ENCODE measurements at places on chromosomes 13 and 19.

DNA sequence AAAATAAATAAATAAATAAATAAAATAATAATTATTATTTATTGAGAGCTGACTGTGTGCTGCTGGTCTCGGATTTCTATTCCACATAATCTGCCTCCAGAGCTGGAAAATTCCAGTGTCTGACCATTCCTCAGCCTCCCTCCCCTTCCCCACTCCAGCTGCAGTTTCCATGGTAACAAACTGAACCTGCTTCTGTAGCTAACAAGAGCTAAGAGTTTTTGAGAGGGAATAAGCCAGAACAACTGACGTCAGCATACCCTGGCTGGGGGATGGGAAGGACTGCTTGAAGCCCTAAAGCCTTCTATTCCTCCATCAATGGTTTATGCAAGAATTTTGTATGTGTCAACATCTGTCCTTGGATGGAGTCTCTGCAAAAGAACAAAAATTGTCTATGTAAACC, 26.0 kb upstream of the PEG3 start:
- DNase-seq = no peak

- no peak for DNase-seq
These were observed 22.8 kb downstream of the ELAVL1 start for GRCh38 chr19:7982651-7983099.

DNA sequence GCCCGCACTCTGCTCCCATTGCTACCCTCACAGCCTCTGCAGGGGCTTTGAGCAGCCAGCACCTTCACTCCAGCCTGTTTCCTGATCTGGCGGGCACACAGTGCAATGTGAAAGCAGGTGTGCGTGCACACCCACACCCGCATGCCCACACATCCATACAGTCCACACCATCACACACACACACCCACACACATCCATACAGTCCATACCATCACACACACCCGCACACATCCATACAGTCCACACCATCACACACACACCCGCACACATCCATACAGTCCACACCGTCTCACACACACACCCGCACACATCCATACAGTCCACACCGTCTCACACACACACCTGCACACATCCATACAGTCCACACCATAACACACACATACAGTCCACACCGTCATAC, 28.0 kb downstream of the PIAS4 start:
- DNase-seq = no peak

- DNase-seq = no peak
These were observed 16.5 kb upstream of the ERCC1 start for GRCh38 chr19:45440259-45440638.

DNA sequence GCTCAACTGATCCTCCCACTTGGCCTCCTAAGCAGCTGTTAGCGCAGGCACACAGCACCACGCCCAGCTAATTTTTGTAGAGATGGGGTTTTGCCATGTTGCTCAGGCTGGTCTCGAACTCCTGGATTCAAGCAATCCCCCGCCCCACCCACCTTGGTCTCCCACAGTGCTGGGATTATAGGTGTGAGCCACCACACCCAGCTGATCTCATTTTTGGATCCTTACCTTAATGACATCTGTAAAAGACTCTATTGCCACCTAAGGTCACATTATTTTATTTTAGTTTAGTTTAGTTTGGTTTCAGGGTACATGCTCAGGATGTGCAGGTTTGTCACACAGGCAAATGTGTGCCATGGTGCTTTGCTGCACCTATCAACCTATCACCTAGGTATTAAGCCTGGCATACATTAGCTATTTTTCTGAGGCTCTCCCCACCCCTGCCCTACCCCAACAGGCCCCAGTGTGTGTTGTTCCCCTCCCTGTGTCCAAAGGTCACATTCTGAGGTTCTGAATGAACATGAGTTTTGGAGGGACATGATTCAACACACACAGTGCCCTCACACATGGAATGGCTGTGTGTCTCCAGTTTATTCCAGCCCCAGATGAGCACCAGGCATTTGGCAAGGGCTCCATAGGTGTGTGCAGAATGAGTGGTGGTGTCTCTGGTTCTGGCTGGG, 1.3 kb downstream of the OR10H5 start:
- no peak for DNase-seq

GRCh38 chr19:29878973-29879654, 62.9 kb upstream of the URI1 start:
- no peak for DNase-seq

DNA sequence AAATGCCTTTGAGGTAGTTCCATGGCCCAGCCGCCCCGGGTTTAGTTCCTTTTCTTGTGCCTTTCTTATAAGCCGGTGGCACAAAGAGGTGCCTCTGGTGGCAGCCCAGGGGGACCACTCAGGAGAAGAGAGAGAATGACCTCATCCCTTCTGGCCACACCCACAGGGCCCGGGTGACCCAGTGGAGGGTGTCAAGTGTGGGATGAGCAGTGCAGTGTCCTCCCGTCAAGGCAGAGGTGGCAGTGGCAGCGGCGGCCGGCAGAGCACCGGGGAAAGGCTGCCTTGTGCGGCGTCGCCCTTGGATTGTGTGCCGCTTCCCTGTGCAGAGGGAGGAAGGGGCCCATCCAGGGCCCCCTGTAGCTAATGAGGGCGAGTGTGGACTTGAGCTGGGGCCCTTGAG, 47.9 kb downstream of the KDM4B start:
- DNase-seq = no peak

- no peak for DNase-seq
These were observed 294.5 kb downstream of the SLC7A1 start for GRCh38 chr13:29301027-29301426.

DNA sequence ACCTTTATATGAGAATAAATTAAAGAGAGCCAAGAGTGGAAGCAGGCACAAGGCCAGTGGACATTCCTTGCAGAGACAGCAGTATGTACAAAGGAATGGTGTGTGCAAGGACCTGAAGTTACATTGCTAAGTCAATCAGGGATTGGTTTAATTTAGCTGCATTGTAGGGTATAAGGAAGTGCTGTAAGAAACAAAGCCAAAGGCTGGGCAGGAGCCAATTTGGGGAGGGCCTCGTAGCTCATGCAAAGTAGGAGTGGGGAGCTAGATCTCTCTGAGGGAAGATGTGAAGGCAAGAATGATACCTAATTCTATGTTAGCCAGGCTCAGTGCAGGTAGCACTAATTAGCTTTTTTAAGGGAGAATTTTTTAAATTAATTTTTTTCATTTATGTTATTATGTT, 76.7 kb downstream of the SLAIN1 start:
- no peak for DNase-seq

Data from stimulated activated CD8-positive, alpha-beta memory T cell treated with anti-CD3 and anti-CD28 coated beads, Interleukin-7, amount 100 ng/mL, for 4 hours (primary cell).